ENCODE measurements at places on chromosomes 2 and 18.
A peak's percentile ranks its signal among the peaks of the same experiment; 100 is the strongest.

DNA sequence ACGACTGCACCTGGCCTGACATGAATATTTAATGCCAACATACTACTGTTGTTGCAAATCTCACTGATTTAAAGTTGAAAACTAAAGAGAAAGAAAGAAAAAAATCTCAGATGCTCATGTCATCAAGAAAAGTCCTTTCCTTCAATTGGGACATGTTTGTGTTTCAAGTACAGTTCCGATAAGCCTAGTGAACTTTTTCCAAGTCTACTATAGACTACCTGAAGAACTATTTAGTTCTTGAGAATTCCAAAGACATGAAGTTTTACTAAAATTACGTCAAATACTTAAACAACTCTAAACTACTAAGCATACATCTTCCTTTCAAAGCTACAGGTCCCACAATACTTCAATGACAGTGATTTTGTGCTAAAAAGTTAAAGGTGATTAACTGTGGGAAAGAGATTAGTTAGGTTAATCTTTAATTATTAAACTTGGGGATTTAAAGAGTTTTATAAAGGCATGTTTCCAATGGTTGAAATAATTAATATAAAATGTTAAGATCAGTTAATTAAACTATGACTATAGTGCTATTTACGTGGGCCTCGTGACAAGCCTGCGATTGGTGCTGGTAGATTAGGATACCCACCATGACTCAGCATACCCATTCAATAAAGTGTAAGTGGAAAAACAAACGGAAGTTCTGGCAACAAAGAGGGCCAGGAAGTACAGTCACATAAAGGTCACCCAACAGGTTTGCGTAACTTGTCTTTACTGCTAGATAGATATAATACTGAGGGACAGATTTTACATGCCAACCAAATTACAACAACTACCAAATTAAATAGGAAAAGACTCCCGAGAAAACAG is 55.5 kb downstream of the SEPTIN10 start:
- DNase-seq: no peak

- DNase-seq: no peak
Measured at GRCh38 chr2:114119862-114120261, 230.0 kb downstream of the ACTR3 start.

- no peak for DNase-seq
Measured at GRCh38 chr18:52340406-52341102, 557 bp downstream of the DCC start.

DNA sequence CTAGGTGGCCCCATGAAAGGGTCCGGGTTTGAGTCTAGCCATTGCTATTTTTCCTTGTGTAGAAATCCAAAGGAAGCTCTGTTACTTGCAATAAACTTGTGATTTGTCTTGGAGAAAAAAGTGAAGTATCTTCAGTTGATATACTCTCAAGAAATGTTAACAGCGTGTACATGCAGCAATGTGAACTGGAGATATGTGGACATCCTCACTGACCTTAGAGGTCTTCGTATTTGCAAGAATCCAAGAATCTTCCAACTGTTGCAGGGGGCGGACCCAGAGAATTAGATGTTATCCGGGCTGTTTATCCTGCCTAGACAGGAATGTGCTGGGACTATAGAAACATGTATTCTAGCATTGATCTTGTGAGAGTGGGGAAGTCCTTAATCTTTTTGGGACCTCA is 187.6 kb downstream of the KCNS3 start:
- no peak for DNase-seq

DNA sequence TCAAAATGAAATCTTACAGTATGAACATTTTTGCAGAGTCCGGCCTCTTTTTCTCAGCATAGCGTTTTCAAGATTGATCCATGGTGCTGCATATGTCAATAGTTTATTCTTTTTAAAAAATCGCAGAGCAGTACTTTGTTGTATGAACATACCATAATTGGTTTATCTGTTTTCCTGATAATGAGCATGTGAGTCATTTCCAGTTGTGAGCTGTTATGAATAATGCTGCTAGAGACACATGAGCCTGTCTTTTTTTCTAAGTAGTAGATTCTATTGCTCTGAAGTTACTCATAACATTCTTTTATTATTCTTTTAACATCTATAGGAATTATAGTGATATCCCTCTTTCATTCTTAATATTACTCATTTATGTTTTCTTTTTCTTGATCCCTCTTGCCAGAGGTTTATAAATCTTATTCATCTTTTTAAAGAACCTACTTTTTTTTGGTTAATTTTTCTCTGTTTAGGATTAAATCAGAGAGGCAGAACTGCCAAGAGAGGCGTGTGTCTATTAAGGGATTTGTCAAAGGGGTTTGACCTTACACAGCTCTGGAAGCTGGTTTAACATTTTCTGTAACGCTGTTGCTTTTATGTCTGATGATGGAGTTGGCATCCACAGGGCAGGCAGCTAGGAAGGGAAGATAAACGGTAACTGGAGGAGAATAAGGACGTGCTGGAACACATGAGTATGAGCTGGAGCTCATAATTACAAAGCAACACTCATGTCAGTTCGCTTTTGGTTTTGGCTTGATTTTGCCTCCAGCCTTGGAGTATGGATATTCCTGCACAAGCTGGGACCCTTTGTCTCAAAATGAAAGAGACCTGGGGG is 47.4 kb downstream of the MGAT5 start:
- DNase-seq: no peak

- no peak for DNase-seq
Measured at GRCh38 chr2:184875212-184875611, 276.9 kb downstream of the ZNF804A start.

- DNase-seq: no peak
Measured at GRCh38 chr2:103138123-103138901, 376.5 kb downstream of the TMEM182 start.

- no peak for DNase-seq
Measured at GRCh38 chr18:57649556-57650500, 28.2 kb upstream of the NARS1 start.

GRCh38 chr2:133651861-133652260 is 83.6 kb upstream of the NCKAP5 start:
- DNase-seq: no peak

- DNase-seq: no peak
Measured at GRCh38 chr2:156182132-156182531, 150.4 kb downstream of the NR4A2 start.

GRCh38 chr2:127592761-127593227 is 53.2 kb upstream of the GPR17 start:
- DNase-seq: no peak

DNA sequence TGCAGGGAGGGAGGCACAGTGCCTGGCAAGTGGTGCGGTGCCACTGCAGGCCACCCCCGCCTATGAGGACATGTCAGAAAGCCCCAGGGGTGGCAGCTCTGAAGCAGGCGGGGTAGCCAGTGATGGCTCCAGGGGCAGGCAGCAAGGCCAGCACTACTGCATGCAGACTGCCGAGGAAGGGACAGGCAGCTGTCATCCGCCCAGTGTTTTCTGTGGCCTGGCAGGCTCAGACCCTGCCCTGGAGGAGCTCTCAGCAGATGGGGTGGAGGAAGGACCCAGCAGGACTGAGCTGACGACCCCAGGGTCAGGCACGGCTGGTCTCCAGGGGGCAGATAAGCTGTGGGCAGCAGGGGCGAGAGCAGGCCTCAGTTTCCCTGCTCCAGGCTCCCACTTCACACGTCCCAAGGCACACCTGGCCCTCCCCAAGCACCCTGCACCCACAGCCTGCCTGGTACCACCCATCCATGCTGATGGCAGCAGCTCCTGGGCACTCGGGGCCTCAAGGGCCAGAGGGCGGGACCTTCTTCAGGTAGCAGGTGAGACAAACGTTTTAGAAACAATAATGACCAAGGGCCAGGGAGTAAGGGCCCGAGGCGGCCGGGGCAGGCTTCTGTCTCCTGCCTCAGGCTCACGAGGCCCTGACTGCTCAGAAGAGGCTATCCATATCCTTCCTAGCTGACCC is 48.5 kb downstream of the HS6ST1 start:
- no peak for DNase-seq

- no peak for DNase-seq
Measured at GRCh38 chr2:46937471-46937901, 21.9 kb upstream of the MCFD2 start.

DNA sequence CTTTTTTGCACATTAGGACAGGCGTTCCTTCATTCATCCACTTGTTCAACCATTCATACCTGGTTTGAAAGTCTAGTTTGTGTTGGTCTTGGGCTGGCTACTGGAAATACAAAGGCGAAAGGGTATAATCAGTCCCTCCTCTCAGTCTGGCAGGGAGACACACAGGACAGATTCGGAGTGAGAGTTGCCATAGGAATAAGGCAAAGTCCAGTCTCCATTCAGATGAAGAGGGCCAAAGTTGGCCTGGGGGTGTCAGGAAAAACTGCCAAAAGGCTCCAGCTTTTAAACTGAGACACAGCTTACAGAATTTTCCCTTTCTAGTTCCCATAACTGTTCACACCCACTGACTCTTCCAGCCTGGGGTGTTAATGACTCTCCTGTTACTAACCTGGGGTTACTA is 96.3 kb upstream of the AQP4 start:
- no peak for DNase-seq

DNA sequence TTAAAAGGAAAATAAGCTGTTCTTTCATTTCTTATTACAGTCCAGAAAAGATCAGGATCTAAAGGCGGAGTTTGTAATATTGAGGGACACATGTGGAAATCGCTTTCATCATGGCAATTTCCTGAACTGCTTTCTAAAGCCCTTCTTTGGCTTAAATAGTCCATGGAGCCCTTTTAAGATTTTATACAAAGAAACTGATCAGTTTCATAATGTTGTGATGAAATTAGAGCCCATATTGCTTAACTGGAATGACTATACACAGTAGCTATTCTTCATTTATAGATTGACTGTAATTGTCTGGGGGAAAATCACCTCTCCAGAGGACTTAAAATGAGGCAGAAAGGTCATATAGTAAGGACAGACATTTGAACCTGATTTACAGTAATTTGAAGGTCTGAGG is 322.2 kb downstream of the ETAA1 start:
- DNase-seq: no peak

DNA sequence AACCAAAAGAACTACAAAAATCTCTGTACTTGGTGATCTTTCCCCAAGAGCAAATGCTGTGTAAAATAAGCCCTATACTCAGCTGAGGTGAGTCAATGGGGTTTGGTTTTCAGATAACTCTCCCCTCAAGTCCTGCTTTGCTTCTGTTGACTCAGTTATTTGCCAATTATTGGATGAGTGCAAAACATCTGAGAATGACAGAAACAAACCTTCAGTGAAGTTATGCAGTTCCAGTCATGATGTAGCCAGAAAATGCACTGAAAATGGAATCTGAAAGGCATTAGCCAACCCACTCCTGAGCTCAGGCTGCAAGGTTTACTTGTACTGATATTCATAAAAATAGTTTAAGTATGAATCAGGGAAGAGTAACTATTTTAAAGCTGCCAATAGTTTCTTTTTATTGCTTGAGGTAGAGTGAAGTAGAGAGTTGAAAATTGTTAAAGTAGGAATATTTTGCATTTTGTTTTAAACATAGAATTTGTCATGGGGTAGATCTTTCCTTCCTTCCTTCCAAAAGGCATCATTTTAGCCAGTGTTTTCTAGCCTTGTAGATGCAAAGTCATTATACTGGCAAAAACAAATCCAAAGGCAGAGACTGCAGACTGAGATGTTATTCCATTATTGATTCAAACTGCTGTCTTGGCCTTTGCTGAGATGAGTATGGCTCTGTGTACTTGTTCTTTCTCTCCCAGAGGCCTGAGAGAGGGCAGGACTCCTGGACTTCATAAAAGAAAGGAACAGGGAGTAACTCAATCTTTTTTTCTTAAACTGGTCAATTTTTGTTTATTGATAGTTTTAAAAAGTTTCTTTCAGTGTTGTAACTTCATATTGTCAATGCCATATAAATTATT is 215.3 kb downstream of the RND3 start:
- no peak for DNase-seq

GRCh38 chr2:47900857-47901256 is 5.4 kb downstream of the FBXO11 start:
- no peak for DNase-seq

DNA sequence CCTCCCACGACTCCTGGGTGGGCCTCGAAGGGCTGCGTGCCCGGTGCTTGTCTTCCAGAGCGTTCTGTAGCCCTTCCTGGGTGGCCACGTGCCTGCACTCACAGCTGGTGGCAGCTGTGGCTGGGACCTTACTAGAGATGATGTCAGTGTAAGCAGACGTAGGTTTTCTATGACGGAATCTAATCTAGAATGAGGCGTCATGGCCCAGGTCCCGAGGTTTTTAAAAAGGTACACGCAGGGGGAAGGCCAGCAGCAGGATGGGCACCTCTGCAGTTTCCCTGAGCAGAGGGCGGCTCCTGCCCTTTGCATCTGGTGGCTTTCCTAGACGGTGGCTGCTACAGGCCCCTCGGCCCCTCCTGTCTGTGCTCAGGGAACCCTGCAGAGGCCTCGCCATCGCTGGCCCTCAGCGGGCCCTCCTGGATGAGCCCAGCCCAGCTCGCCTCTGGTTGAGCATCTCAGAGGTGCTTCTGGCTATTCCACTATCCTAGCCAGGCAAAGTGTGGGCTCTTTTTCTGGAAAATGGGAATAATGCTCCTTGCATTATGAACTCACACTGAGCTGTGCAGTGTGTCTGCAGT is 49.6 kb upstream of the PXDN start:
- no peak for DNase-seq

DNA sequence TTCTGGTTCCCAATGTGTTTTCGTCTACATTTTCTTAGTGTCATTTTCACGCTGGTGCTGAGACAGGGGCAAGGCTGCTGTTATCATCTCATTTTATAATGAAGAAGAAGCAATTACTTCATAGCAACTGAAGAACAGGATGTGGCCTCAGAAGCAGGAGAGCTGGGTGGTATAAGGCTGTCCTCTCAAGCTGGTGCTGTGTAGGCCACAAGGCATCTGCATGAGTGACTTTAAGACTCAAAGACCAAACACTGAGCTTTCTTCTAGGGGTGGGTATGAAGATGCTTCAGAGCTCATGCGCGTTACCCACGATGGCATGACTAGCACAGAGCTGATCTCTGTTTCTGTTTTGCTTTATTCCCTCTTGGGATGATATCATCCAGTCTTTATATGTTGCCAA is 7.3 kb downstream of the IL36G start:
- peak; percentile 26 for DNase-seq

DNA sequence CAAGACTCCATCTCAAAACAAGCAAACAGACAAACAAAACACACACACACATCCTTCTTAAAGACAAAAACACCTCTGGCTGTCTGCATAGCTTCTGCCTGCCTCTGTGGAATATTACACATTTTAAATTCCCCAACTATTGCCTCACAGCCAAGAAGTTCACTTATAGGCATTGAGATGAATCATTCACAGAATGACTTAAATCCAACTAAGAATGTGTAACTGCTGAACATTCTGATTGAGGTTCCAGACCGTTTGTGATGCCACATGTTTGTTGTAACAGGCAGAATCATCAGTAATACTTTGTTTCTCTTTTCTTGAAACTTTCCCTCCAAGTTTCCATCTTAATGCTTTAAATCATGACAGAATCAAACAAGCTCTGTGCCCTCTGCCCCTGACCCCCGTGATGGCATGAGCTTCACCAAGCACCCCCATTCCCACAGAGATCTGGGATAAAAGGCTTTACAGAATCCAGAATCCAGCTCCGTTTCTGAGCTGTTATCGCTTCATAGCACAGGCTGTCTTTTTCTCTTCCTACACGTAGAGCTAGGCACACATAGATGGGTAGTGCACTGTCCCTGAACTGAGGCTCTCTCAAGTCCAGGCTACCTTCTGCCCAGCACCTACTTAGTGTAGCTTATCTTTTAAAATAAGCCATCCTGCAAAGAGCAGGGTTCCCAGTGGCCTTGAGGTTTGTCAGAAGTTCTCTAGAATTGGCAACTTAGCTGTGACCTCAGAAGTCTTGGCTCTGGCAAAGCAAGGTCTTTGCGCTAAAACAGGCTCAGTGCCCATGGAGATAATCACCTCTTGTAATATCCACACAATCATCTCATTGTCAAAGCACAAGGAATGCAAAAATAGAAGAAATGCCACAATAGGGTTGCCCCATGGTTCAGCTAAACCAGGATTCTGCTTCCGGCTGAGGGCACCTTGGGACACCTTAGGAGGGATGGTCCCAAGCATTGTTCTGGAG is 32.9 kb downstream of the EPAS1 start:
- DNase-seq: no peak
